NCI-H2029 treated with DMSO at 0.1 percent for 48 hours (cell line): ENCODE measurements at places on chromosomes 13 and 19.

- no peak for DNase-seq
Measured at GRCh38 chr19:51098365-51099046, 9.7 kb downstream of the CTU1 start.

- no peak for DNase-seq
Measured at GRCh38 chr13:30023196-30023895, 172.9 kb upstream of the UBL3 start.

- DNase-seq: peak; percentile 80
Measured at GRCh38 chr19:32928806-32929205, 43.0 kb downstream of the CEP89 start.

DNA sequence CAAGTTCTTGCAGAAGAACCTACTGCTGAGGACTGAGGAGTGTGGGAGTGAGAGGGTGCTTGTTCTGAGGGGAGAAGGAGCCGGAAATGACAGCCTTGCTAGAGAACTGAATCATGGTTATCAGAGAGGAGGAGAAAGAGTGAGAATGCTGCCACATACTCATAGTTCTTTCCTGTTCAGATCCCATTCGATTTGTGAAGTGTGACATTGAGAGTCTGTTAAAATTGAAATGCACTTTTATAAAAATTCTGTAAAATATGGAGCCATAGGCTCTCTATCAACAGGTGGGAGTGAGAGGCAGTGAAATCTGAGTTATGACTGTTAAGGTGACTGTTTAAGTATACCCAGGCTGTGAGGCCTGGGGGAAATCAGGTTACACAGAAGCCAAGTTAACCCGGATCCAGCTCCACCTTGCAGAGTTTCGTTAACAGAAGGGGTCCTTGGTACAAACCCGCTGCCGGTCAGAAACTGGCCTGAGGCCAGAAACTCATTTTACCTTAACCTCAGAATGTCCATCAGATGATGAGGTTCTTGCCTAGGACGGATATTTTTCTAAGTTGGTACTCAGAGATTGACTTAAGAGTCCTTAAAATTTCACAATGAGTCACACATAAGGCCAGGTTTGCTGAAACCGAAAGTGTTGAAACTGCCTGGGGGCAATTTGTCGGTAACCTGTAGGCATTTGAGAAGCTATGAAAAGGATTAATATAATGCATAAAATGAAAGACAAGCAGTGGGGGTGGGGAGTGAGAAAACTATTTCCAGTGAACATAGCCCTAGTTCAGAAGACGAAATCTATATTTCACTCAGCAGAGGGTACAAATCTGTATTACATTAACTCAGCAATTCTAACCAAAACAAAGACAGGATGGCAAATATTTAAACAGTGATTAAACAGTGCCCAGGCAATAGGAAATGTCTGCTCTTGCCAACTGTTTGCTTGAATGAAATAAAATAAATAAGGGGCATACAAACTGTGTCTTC, 350.5 kb downstream of the KCNRG start:
- peak; percentile 65 for DNase-seq

DNA sequence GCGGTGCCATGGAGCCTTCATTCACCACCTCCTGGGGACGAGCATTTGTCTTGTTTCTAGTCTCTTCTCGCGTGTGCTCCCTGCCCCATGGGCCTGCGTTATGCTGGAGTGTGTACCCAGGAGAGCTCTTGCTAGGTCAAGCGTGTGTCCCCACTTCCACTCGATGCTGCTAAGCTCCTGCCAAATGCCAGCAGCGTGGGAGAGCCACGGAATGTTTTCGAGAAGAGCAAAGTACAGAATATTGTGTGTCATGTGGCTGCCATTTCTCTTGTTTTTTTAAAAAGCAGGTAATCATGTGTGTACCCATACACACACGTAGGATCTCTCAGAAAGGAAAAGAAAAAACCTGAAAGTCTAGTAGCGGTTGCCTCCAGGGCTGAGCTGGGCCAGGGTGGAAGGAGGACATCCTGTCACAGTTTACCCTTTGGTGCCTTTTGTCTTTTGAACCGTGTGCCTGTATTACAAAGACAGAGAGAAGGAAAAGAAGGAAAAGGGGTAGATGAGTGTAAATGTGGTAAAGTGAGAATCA, 28.6 kb downstream of the PAK4 start:
- DNase-seq: no peak

GRCh38 chr19:8396563-8397203, 6.5 kb downstream of the RAB11B start:
- no peak for DNase-seq

GRCh38 chr19:8416796-8417195, 3.7 kb downstream of the MARCHF2 start:
- no peak for DNase-seq

DNA sequence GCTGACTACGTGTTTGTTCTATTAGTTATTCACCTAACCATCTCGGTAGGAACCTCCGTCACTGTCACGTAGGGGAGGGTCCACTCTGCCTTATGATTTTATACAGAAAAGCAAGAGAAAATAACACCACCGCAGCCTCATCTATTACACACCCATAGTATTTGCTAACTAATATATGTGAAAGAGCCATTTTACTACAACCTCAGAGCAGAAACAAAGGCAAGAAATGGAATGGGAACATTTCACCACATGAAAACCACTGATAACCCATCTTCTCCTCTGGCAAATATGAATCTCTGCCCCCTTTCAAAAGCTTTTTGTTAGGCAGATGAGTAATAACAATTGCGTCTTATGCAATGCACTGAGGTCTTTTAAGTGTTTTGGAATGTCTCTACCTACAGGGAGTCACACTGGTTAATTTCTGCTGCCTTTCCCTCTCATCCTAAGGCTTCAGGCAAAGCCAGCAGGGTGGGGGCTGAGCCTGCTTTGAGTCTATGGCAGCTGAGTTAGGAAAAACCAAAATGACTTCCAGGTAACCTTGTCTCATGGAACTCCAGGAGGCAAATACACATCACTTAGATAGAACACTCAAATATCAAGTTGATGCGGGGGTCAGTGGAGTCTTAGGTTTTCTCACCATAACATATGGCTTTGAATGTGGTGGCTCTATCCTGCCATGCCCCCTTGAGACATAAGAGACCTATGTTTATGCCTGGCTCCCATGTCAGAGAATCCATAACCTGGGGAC, 15.0 kb downstream of the TSHZ3 start:
- no peak for DNase-seq

DNA sequence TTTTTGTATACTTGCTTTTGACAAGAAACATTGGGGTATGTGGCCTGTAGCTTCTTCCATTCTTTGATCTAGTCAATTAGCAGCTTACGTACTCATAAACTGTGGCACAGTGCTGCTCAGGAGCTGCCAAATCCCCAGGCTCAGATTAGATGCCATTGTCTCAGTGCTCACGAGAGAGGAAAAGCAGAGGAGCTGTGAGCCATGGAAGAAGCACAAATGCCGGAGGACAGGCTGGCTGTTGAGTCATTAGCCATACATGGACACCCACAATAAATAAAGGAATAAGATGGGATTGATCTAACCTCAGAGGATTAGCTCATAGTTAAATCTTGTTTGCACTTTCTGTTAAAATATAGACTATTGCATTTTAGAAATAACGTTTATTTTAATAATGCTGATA, 121.7 kb downstream of the POSTN start:
- DNase-seq: no peak

DNA sequence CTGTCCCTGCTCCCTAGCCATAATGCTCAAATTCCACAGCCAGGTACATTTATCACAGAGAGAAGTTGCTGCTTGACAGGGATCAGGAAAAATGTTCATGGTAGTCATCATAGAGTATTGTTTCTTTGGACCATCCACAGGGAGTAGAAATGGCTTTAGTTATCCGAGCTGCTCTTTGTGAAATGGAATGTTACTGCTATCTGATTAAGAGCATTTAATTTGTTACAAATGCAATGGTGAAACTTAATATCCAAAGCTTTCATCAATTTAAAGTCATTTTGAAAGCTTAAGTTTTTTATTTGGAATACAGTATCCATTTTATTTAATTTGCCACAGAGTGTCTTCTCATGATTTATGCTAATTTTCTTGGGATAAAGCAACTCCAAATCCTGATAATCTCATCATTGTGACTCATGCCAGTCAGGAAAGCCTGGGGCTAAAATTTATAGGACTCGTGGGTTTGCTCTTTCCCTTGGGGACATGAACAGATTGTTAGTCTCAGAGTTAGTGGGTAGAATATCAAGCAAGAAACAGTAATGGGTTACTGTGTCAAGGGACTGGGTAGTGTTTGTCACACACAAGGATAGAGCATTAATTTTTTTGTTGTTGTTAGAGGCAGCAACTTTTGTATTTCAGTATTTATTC, 59.8 kb downstream of the SCEL start:
- no peak for DNase-seq

GRCh38 chr19:7953576-7953975, 10.1 kb upstream of the TIMM44 start:
- no peak for DNase-seq

- DNase-seq: no peak
Measured at GRCh38 chr13:31038834-31039552, 106.5 kb downstream of the TEX26 start.

GRCh38 chr19:56725829-56726424, 54.4 kb upstream of the ZNF835 start:
- no peak for DNase-seq

DNA sequence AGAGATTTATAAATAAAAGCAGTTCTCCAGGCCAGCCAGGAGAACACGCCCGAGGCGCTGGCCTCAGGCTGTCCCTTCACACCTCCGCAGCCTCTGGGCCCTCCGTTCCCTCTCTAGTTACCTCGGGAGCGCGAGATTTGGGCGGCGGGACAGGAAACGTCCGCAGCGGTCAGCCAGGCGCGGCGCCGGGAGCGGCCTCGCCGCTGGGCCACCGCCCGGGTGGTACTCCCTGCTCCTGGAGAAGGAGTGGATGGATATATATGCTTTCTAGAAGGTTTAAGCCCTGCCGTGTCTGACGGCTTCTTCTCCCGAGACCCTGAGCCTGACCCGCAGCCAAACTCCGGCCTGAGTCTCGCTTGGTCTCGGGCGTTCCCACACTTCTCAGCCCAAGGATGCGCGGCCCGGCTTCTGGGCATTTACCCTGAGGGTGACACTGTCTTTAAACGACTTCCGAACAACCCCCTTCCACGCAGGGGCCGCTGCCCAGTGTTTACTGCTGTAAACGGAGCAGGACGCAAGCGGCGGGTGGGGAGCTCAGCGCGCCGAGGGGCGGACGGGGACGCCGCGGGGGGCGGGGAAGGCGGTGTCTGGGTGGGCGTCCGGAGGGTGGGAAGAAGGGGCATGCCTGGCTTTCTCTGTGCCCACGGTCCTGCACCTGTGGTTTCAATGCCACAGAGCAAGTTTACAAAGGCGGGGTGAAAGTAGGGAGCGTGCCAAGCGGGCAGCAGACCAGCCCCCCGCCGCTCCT, 2.0 kb upstream of the ZIC2 start:
- DNase-seq: no peak
